ENCODE measurements at places on chromosomes 4 and X.

DNA sequence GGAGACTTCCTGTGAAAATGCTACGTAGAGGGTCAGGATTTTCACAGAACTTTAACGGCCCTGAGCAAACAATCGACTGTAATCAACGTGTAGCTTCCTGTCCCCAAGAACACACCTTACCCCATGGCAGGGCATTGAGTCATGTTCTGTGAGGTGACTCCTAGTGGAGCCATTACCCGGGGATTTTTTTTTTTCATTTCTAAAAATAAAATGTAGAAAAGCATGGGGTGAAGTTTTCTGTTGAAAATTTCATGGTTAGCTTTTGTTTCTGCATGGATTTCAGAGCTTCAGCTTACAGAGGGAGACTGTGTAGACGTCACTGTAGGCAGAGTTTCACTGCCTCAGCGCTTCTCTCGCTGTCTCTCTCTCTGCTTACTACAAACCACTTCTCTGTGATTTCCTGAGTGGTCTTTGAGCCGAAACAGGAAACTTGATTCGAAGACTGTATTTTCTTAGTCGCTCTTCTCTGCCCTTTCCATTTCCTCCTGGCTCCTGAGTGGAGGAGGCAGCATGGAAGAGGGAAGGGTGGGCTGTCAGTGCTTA, 111.7 kb downstream of the NFKB1 start:
- DNase-seq, result peak; percentile 63

GRCh38 chrX:31178064-31178768, 106.4 kb upstream of the FTHL17 start:
- DNase-seq, result peak; percentile 50

DNA sequence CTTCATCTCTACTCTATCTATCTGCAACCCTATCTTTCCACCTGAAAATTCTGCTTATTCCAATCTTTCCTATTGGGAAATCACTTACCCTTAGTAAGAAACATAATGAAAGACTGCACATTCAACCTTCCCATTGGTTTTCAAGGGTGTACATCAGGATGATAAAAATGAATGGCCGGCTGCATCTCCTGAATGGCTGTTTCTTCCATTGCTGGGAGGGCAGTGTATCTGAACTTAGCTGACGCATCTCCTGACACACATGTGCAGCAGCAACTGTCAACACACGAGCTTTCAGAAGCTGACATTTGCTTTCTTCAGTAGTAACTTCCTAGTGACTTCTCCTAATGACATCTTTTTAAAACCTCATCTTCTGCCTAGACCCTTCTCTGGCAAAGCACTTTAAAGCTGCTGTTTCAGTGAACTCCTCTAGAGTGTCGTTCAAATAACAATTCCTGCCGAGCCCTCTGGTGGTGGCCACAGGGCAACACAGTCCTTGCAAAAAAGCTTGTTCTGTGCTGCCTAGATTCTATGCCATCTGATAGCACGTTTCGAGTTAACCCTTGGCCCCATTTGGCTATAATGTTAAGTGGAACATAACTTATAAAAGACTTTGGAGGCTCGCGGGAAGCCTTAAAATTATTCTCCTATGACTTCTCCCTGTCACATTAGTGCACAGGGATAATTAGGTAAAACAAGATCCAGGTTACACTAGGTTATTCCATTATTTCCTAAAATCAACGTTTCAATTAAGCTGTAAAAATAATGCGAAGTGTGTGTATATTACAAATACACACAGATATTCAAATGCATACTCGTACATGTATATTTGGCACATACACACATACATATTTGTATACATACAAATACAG, 2340.7 kb downstream of the PCDH7 start:
- peak; percentile 14 for DNase-seq

DNA sequence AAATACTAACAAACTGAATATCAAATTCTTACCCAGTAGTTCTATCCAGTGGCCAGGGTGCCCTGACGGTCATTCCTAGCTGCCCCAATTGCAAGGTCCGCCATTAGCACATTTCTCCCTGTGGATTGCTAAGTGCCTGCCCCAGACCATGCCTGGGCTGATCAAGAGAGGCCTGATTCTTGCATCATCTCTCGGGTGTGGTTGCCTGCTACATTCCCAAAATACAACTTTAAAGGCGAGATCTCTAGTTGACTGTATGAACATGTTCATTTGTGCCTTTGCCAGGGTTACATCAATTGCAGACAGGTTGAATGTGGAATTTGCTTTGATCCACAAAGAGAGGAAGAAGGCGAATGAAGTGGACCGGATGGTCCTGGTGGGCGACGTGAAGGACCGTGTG, 28.0 kb downstream of the PRPS2 start:
- no peak for DNase-seq

All from activated CD4-positive, alpha-beta T cell treated with anti-CD3 and anti-CD28 coated beads, Interleukin-10, Interleukin-2, amounts not matched to agents 100 ng/mL and 50 ng/mL, durations not matched to agents 16 hours and 8 hours (primary cell).